ENCODE measurements at places on chromosomes 1 and 21.
A peak's percentile ranks its signal among the peaks of the same experiment; 100 is the strongest.

DNA sequence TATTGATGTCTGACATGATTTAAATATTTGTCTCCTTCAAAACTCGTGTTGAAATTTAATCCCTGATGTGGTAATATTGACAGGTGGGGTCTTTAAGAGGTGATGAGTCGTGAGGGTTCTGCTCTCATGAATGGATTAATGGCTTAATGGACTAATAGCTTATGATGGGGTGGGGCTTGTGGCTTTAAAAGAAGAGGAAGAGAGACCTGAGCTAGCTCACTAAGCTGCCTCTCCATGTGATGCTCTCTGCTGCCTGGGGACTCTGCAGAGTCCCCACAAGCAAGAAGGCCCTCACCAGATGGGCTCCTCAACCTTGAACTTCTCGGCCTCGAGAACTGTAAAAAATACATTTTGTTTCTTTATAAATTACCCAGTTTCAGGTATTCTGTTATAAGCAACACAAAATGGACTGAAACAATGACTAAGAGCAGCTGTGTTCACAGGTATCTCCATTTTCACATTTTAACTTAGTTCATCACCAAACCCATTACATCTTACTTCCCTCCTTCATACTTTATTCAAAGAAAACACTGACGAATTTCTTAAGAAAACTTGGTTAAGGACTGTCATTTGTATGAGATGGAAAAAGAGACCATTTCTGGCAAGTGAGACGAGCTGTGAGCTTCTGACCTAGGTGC lies 12.1 kb upstream of the AIM2 start:
- H3K27ac ChIP-seq, result no peak overlapping the region
- no peaks in the 10 kb centered on the region for H3K4me1 ChIP-seq
- no peak for DNase-seq
- H3K4me3 ChIP-seq, result no peak overlapping the region
- no peaks in the 10 kb centered on the region for H3K27me3 ChIP-seq

DNA sequence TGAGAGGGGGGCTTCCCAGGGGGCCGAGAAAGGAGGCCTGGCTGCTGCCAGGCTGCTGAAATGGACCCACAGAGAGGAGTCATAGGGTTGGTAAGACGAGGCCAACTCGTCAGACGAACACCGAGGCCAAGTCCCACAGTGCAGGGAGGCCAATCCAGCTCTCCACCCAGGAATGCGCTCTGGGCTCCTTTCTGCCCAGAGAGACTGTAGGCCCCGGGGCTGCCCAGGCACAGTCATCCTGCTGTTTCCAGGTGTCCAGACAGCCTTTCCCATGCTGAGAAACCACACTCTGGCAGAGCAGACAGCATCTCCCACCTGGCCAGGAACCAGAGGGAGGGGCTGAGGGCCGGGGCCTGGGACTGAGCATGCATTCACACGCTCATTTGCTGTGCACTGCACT lies 26.7 kb upstream of the RSPO1 start:
- H3K4me3 ChIP-seq, result no peak overlapping the region
- H3K4me1 ChIP-seq, result no peaks in the 10 kb centered on the region
- DNase-seq, result no peak
- no peaks in the 10 kb centered on the region for H3K36me3 ChIP-seq
- H3K27ac ChIP-seq, result no peak overlapping the region

- DNase-seq, result peak; percentile 36
- peaks cover 14% of the 10 kb centered on the region for H3K4me1 ChIP-seq
- no peaks in the 10 kb centered on the region for H3K27me3 ChIP-seq
- no peak overlapping the region for H3K4me3 ChIP-seq
Measured at GRCh38 chr1:155527677-155528076, 34.9 kb downstream of the ASH1L start.

DNA sequence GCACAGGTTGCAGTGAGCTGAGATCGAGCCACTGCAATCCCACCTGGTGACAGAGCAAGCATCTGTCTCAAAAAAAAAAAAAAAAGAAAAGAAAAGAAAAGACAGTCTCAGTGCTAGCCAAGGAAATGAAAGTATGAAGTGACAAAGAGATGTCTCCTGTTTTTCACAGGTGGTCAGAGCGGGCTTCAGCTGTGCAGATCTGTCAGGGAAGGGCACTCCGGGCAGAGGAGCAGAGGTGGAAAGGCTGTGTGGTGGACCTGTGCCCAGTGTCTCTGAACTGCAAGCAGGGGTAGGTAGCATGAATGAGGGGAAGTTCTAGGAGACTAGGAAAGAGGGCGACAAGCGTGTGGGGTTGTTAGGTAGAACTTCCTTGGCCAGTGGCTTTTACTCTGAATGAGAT lies 67.5 kb downstream of the CD247 start:
- no peaks in the 10 kb centered on the region for H3K27me3 ChIP-seq
- H3K4me1 ChIP-seq, result peaks cover 8% of the 10 kb centered on the region

- peak; percentile 18 for DNase-seq
- no peaks in the 10 kb centered on the region for H3K36me3 ChIP-seq
- peaks cover 11% of the 10 kb centered on the region for H3K4me1 ChIP-seq
- H3K27ac ChIP-seq, result no peak overlapping the region
- H3K4me3 ChIP-seq, result no peak overlapping the region
- H3K27me3 ChIP-seq, result no peaks in the 10 kb centered on the region
Measured at GRCh38 chr1:224495866-224496265, 61.3 kb upstream of the WDR26 start.

- no peaks in the 10 kb centered on the region for H3K27me3 ChIP-seq
- DNase-seq, result no peak
- H3K36me3 ChIP-seq, result no peaks in the 10 kb centered on the region
Measured at GRCh38 chr1:226480461-226480860, 68.1 kb upstream of the STUM start.

DNA sequence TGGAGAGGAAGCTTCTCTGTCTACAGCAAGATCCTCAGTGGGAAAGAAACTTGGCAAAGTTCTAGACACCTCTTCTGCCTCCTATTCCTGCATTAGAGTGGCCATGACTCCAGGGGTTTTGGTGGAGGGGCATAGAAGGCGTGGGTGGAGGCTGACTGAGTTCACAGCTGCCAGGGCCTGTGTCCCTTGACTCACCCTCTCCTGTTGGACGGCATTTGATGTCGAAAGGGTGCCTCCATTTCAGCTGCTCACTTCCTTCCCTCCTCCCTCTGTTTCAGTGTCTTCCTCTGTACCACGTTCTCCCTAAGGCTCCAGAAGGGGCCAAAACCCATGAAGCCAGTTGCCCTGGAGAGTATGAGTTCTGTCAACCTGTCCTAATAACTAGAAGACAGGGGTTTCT lies 632 bp downstream of the TMEM79 start:
- peaks cover 16% of the 10 kb centered on the region for H3K4me1 ChIP-seq
- peaks cover 4% of the 10 kb centered on the region for H3K36me3 ChIP-seq
- no peaks in the 10 kb centered on the region for H3K27me3 ChIP-seq

Data from adrenal gland (tissue), 19 donors.